ENCODE measurements at places on chromosomes 16 and 17. TPM values are rescaled to one million over a fixed set of nuclear protein-coding genes. Genes with fewer than 3 reads are reported as not detected.

DNA sequence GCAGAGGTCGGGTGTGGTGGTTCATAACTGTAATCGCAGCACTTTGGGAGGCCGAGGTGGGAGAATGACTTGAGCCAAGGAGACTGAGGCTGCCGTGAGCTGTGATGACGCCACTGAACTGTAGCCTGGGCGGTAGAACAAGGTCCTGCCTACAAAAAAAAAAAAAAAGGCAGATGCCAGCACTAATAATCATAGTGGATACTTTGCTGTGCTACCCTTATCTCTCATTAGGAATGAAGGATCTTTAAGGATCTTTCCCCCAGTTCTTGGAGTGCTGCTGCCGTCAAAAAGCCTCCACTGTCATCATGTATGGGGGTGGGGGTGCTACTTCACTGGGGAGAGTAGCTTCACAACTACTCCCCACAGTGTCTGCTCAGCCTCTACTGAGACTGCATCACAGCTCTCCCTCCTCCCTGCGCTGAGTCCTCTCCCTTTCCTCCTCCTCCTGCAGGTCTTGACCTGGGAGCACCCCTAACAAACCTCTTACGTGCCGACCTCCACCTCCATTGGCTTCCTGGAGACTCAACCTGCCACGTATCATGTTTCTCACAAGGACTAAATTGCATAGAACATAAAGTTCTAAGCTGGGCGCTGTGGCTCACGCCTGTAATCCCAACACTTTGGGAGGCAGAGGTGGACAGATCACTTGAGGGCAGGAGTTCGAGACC, 24.4 kb upstream of the ST6GALNAC1 start:
- no peak for DNase-seq

GRCh38 chr17:9436630-9437029, 139.0 kb downstream of the STX8 start:
- no peak for DNase-seq

DNA sequence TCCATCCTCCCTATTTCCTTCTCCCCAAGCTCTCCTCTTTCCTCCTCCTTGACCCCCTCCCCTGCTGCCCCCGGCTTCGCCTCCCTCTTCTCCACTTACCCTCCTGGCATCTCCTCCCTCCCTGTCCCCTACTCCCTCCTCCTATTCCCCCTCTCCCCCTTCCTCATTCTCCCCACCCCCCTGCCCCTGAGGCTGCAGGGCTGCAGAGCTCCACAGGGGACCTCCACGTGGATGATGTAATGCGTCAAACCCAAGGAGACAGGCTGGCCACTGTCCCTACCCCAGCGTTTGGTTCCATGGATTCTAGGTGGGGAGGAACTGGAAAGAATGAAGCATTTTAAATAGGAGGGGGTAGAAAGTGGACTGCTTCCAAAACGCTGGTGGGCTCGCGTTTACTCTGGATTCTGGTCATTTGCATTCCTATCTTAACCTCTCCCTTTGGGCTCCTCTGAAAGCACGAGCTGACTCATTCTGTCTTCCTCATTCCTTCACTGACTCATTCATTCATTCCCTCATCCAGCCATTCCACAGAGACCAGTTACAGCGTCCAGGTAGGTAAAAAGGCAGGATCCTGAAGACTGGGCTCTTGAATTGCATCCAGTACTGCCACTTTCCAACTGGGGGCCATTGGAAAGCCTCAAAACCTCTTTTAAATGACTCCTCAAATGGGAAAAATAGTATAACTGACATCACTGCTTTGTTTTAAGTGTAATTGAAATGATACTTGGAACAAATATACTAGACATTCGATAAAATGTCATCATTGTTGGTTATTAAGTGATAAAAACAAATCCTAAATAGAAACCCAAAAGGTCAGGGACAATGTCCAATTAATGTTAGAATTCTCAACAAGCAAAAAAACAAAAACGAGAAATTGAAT, 943 bp upstream of the COTL1 start:
- peak; percentile 62 for DNase-seq

DNA sequence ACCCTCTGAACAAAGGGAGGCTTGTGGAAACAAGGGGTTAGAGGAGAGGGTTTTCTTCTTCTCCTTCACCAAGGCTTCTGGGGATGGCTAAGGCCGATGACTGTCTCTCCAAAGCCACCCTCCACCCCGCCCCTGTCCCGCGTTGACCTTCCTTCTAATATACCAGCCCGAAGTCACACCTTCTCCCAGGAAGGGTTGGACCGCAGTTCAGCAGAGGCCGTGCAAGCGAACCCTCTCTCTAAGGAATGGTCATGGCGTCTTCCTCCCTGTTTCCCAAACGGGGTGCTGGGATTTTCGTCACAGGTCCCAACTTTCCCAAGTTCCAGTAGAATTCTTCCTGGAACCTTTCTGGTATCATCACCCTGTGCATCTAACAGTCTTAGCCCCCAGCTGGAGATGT, 49.4 kb downstream of the FZD2 start:
- DNase-seq, result no peak

GRCh38 chr16:53091466-53092211, 36.8 kb downstream of the CHD9 start:
- peak; percentile 79 for DNase-seq

- no peak for DNase-seq
Measured at GRCh38 chr16:1021553-1022160, 40.1 kb downstream of the SOX8 start.

The KRTAP9-2 gene
- not detected for total RNA-seq

Data from dermis blood vessel endothelial cell (primary cell).